ENCODE measurements at places on chromosomes 7 and 10. TPM values are rescaled to one million over a fixed set of nuclear protein-coding genes. Genes with fewer than 3 reads are reported as not detected.

GPR15LG gene
- not detected for total RNA-seq

SEC61G gene
- 0.87 TPM for total RNA-seq

OR2A5 gene
- not detected for total RNA-seq

C10orf62 gene
- total RNA-seq: not detected

- H3K27ac ChIP-seq: no peak overlapping the region
- H3K36me3 ChIP-seq: no peaks in the 10 kb centered on the region
- DNase-seq: no peak
Measured at GRCh38 chr10:4865945-4866661, 40.1 kb downstream of the AKR1E2 start.

DNA sequence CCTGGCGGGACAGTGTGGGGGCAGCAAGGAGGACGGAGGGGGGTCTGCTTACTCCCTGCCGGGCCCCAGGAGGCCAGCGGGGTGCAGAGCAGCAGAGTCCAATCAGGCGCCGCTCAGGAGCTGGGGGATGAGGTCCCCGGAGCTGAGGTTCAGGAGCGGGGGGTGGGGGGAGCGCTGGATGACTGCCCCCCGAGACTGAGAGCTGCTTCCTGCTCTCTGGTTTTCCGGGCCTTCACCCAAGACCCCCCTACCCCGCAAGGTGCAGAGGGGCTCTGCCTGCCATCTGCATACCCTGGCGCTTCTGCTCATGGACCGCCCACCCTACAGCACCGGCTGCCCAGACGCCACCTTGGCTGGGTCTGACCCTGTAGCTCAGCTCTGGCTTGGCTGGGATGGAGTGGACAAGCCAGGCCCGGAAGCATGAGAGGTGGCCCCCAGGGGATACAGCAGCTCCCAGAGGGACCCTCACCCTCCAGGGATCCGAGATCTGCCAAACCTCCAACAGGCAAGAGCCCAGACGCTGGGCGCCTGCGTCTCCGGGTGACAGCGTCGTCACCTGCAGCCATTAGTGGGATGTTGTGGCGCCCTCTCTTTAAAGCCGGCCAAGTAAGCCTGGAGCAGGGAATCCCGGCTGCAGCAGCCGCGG is 930 bp downstream of the KNDC1 start:
- peak overlapping the region; percentile 56 for H3K4me3 ChIP-seq
- H3K4me1 ChIP-seq: peaks cover 24% of the 10 kb centered on the region
- DNase-seq: peak; percentile 41
- no peak overlapping the region for H3K27ac ChIP-seq
- peaks cover 3% of the 10 kb centered on the region for H3K27me3 ChIP-seq

GRCh38 chr10:66990143-66990830 is 64.5 kb downstream of the LRRTM3 start:
- H3K36me3 ChIP-seq: no peaks in the 10 kb centered on the region
- H3K27me3 ChIP-seq: no peaks in the 10 kb centered on the region
- no peak for DNase-seq
- no peaks in the 10 kb centered on the region for H3K4me1 ChIP-seq
- no peak overlapping the region for H3K27ac ChIP-seq
- no peak overlapping the region for H3K4me3 ChIP-seq

DNA sequence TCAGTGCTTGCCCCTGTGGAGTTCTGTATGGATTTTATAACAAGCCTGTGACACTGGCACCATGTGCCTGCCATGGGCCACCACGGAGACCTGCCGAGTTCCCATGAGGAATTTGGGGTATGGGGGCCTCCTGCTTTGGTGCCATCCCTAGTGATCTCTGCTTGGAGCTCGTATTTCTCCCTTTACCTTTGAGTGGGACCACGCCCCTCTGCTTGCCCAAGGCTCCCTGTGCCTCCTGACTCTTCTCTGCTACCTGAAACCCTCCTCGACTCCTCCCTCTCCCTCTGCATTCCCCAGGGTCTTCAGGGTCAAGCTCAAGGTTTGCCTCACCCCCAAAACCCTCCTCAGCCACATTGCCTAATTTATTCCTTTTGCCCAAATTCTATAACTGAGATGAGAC is 225.0 kb downstream of the BUB3 start:
- H3K27ac ChIP-seq: no peak overlapping the region
- H3K4me1 ChIP-seq: peaks cover 5% of the 10 kb centered on the region
- H3K36me3 ChIP-seq: no peaks in the 10 kb centered on the region
- H3K27me3 ChIP-seq: no peaks in the 10 kb centered on the region
- DNase-seq: no peak
- H3K4me3 ChIP-seq: no peak overlapping the region

GRCh38 chr7:130777426-130777825 is 43.4 kb upstream of the KLF14 start:
- no peak overlapping the region for H3K27ac ChIP-seq
- no peaks in the 10 kb centered on the region for H3K36me3 ChIP-seq
- H3K27me3 ChIP-seq: no peaks in the 10 kb centered on the region
- no peak for DNase-seq
- H3K4me1 ChIP-seq: no peaks in the 10 kb centered on the region
- H3K4me3 ChIP-seq: no peak overlapping the region

DNA sequence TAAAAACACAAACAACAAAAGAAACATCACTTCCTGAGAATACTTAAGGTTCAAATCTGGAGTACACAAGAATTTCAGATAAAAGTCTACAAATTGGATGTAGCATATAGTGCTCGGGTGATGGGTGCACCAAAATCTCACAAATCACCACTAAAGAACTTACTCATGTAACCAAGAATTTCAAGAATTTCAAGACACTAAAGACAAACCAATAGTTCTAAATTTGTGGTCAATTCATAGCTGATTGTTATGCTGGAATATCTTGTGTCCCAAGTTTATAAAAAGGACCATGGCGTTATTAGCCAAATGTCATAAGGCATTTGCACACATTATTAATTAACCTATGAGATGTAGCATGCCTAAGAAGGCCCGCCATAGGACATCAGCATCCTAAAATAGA is 1204.1 kb upstream of the AUTS2 start:
- no peaks in the 10 kb centered on the region for H3K27me3 ChIP-seq
- H3K4me1 ChIP-seq: no peaks in the 10 kb centered on the region
- H3K27ac ChIP-seq: no peak overlapping the region
- H3K4me3 ChIP-seq: no peak overlapping the region
- no peaks in the 10 kb centered on the region for H3K36me3 ChIP-seq

GRCh38 chr7:132934017-132934416 is 147.9 kb downstream of the CHCHD3 start:
- no peak overlapping the region for H3K27ac ChIP-seq
- H3K4me3 ChIP-seq: no peak overlapping the region
- DNase-seq: no peak
- H3K36me3 ChIP-seq: no peaks in the 10 kb centered on the region
